Natural killer cell treated with Interleukin-12 subunit alpha and Interleukin-12 subunit beta and Interleukin-15 and Interleukin-18, amount 100 ng/mL, for 72 hours (primary cell): ENCODE measurements at places on chromosomes 4 and X. TPM values are rescaled to one million over a fixed set of nuclear protein-coding genes. Genes with fewer than 3 reads are reported as not detected.

- DNase-seq, result no peak
Observed at GRCh38 chr4:166363198-166363597, 490.2 kb downstream of the TLL1 start.

GRCh38 chr4:124710015-124710741 is 2.4 kb downstream of the ANKRD50 start:
- no peak for DNase-seq

Gene SUPT20HL2
- total RNA-seq, result not detected

Gene MAGED4
- 1.2 TPM for total RNA-seq

DNA sequence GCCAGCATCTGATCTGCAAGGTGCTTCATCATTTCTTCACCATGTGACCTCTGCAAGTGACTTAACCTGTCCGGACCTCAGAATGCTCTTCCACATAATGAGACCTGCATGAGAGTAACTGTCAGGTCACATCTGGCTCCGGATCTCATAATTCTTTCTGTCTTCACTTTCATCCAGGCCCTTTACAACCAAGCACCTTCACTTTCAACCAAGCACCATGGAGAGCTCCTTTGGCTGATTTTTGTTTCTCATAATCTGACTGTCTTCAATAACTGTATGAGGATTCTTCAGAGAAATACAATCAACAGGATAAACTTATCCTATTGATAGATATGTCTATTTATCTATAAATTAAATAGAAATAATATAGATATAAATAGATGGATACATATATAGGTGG is 148.1 kb downstream of the VCX3A start:
- DNase-seq, result no peak

DNA sequence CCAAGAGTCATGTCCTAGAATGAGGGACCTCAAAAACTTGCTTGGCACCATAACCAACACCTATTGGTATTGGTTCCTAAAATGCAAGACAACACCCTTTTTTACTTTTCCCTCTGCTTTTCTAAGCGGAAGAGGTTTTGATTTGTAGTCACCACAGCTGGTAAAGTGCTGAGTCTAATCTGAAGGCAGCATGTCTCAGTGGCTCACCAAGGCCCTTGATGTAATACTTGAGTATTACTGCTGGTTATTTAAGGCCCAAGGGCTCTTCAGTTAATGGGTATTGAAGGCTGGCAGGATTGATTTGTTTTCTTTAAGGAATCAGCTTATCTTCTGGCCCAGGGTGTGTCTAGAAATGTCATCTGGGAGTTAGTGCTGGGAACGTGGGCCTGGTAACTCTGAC is 735.1 kb downstream of the GLUD2 start:
- DNase-seq, result no peak

DNA sequence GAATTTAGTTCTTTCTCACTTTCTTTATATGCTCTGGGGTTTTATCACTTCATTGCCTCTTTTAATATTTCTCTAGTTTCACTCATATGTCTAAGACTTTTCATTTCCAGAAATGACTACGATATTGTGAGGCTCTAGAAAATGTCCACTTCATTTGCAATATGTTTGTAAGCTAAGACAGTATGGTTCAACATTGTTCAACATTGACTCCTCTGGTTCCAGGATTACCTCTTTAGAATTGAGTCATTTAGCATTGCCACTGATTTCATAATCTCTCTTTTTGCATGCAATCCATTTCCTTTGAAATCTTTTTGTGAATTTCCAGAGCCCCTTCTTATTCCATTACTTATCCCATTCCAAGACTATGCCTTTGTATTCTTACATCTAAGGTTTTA is 32.3 kb downstream of the BBS12 start:
- no peak for DNase-seq

Gene ERVMER34-1
- total RNA-seq, result not detected

DNA sequence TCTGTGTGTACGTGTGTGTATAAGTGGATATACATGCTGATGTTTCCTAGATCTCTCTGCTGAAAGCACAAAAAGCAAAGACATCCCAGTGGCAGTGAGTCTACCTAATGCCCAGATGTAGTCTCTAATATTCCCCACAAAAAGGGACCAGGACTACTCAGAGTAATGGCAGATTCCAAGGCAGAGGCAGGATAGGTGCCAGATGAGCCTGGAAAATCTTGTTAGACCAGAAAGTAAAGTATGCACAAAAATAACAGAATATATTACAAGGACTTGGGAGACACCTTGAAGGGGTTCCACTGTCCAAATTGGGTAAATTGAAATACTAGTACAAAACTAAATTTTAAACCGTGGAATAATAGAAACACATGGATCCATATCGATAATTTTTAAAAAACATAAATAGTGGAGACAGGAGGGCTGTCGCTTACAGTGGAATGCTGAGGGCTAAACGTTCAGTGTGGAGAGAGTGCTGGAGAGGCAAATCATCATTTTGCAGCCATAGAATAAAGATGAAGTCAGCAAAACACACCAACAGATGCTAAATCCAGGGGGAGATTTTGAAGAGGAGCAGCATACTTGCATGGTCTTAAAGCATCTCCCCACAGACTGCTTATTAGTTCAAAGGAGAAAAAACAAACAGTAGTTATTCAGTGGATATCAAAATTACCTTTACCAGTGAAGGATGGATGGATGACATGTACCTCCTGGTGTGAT is 123.4 kb upstream of the TSPAN5 start:
- no peak for DNase-seq

Gene USP27X
- 0.81 TPM for total RNA-seq

GRCh38 chr4:93982255-93982654 is 153.7 kb downstream of the ATOH1 start:
- no peak for DNase-seq

DNA sequence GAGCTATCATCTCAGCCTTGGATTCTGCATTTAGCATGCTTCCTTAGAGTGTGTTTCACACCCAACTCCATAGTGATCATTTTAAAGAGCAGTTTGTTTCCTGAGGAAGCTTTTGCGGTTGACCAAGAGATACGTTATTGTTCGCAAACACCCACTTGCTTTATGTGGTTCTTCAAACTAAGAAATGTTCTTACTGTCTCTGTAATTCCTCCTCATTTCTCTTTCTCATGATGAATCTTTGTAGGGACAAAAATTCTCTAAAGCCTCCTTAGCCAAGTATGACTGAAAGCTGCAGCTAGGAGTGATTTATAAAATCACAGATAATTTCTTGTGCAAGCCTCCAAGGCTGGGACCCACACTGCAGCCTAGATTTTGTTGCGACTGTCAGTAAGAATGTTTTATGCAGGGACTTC is 10.0 kb downstream of the TNIP3 start:
- no peak for DNase-seq

DNA sequence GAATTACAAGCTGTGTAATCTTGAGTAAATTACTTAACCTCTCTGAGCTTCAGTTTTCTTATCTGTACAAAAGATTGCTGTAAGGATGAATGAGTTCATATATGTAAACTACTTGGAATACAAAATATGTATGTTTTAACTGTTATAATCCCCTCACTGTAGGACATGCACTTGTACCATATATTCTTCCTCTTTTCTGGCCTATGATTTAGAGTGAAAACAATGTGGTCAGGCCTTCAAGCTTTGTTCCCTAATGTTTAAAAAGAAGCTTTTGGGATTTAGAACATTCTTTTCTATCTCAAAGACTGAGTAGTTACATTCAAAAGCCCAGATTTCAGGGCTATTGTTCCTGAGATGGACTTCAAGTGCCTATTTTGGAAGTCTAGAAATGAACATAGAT is 26.7 kb upstream of the GPRIN3 start:
- DNase-seq, result no peak

Gene CYTL1
- total RNA-seq, result not detected

- no peak for DNase-seq
Observed at GRCh38 chr4:74490736-74491135, 45.8 kb downstream of the AREG start.

Gene VGLL1
- total RNA-seq, result not detected

DNA sequence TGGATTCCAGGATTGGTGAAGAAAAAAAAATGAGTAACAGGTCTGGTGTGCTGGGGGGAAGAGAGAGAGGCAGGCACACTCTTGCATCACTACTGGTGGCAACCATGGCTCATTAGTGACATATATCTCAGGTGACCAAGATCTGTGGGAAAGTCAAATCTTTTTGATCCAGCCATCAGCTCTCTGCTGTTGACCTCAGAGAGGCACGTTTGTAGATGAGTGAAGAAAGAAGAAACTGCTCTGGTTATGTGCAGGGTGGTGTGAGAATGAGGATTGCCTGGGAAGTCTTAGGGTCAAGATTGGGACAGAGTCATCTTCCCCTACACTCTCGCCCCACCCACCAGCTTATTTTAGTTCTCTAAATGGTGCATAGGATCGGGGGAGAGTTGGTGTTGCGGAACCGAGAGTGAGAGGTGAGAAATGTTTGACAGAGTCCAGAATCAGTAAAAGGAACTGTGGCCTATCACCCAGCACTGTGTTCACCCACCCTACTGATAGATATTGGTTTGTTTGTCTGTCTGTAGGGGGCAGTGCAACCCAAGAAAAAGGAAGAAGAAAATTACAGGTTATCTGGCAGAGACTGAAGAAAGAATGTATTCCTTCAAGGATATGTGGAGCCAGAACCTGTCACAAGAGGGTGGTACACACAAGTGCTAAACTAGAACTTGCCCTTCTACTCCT is 21.9 kb downstream of the ARMCX6 start:
- DNase-seq, result no peak

DNA sequence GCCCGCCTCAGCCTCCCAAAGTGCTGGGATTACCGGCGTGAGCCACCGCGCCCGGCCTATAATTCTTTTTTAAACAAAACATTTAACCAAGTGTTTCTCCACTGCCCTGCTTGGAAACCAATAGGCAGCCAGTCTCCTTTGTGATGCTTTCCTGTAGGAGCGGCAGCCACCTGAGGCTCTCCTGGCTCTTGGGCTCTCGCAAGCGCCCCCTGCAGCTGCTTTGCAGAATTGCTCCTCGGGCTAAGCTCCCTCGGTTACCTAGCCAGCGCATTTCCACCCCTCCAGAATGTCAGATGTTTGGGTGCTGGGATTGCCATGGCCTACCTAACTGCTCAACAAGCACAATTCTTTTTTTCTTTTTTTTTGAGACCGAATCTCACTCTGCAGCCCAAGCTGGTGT is 7.7 kb downstream of the S100P start:
- no peak for DNase-seq

Gene SOWAHB
- not detected for total RNA-seq
